ENCODE measurements at places on chromosomes 5 and 9.

GRCh38 chr5:14447958-14448911 is 133.4 kb upstream of the OTULINL start:
- no peak for DNase-seq
- H3K27me3 ChIP-seq = peaks cover 7% of the 10 kb centered on the region
- peak overlapping the region; percentile 25 for H3K27ac ChIP-seq
- H3K4me3 ChIP-seq = no peak overlapping the region

GRCh38 chr9:26301659-26302058 is 590.9 kb downstream of the CAAP1 start:
- H3K27ac ChIP-seq = no peak overlapping the region
- H3K27me3 ChIP-seq = no peaks in the 10 kb centered on the region
- no peaks in the 10 kb centered on the region for H3K4me1 ChIP-seq

DNA sequence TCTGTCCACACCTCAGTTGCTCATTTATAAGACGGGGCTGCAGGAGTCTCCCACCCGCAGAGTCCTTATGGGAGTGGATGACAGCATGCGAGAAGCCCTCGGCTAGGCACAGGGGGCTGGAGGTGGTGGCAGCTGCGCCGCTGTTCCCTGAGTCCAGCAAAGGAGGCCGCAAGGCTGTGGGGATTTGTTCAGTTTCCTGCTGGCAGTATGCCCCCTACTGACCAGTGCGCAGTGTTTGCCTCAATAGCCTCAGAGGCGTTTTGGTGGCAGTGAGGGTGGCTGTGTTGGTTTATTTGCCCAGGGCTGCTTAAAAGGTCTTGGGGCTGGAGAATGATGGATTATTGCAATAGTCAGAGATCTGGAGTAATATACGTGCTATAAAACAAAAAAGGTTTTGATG is 176.3 kb upstream of the OTULINL start:
- H3K4me1 ChIP-seq = peaks cover 6% of the 10 kb centered on the region
- no peak for DNase-seq
- H3K36me3 ChIP-seq = peaks cover 10% of the 10 kb centered on the region
- H3K4me3 ChIP-seq = no peak overlapping the region
- H3K27ac ChIP-seq = no peak overlapping the region

DNA sequence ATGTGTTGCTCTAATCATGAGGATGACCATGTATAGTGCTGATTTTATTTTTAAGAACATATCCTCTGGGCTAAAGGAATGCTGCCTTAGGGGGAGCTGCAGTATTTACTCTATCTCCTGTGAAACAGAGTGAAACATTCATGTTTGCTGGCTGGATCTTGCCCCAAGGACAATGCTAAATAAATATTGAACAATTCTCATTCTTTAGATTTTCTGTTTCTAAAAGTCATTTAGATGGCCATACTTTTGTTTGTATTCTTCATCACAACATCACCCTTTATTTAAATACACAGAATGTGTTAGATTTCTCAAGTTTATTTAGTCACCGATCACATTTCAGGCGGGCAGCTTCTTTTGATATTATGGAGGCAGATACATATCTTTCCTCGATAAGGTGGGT is 103.3 kb downstream of the ARHGEF28 start:
- no peak overlapping the region for H3K4me3 ChIP-seq
- H3K4me1 ChIP-seq = no peaks in the 10 kb centered on the region
- no peak for DNase-seq
- no peaks in the 10 kb centered on the region for H3K36me3 ChIP-seq
- H3K27me3 ChIP-seq = no peaks in the 10 kb centered on the region

- no peaks in the 10 kb centered on the region for H3K4me1 ChIP-seq
- no peak overlapping the region for H3K27ac ChIP-seq
- H3K27me3 ChIP-seq = no peaks in the 10 kb centered on the region
- no peaks in the 10 kb centered on the region for H3K36me3 ChIP-seq
Observed at GRCh38 chr5:53922508-53923498, 362.4 kb downstream of the NDUFS4 start.

- H3K4me3 ChIP-seq = no peak overlapping the region
- no peaks in the 10 kb centered on the region for H3K4me1 ChIP-seq
- no peak for DNase-seq
Observed at GRCh38 chr9:129093602-129094386, 12.9 kb downstream of the DOLPP1 start.

- no peak overlapping the region for H3K27ac ChIP-seq
- no peak for DNase-seq
- no peaks in the 10 kb centered on the region for H3K27me3 ChIP-seq
Observed at GRCh38 chr9:22975951-22976350, 529.3 kb downstream of the DMRTA1 start.

GRCh38 chr9:132769906-132770769 is 99.9 kb downstream of the GTF3C4 start:
- peaks cover 10% of the 10 kb centered on the region for H3K4me1 ChIP-seq
- H3K27me3 ChIP-seq = no peaks in the 10 kb centered on the region
- peak overlapping the region; percentile 97 for H3K27ac ChIP-seq
- H3K4me3 ChIP-seq = peak overlapping the region; percentile 99
- peaks cover 8% of the 10 kb centered on the region for H3K36me3 ChIP-seq
- DNase-seq = peak; percentile 52

DNA sequence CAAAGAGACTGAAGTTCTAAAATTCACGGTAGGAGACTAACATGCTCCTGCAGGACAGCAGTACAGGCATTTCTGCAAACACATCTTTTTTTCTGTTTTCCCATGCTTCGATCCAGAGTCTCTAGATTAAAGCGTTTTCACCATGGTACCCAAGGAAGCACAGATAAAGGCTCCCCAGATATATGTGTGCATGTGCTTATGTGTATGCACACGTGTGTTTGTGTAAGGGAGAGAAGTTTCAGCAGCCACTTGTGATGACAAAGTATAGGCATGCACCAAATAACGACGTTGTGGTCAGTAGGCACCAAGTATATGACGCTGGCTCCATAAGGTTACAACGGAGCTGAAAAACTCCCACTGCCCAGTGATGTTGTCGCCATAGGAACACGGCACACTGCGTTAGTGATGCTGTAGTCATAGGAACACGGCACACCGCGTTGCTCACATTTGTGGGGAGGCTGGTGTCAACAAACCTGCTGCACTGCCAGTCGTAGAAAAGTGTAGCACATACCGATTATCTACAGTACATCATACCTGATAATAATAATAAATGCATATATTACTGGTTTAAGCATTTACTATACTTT is 21.7 kb downstream of the MED10 start:
- H3K4me1 ChIP-seq = peaks cover 8% of the 10 kb centered on the region
- H3K36me3 ChIP-seq = no peaks in the 10 kb centered on the region
- no peak overlapping the region for H3K27ac ChIP-seq
- DNase-seq = no peak

DNA sequence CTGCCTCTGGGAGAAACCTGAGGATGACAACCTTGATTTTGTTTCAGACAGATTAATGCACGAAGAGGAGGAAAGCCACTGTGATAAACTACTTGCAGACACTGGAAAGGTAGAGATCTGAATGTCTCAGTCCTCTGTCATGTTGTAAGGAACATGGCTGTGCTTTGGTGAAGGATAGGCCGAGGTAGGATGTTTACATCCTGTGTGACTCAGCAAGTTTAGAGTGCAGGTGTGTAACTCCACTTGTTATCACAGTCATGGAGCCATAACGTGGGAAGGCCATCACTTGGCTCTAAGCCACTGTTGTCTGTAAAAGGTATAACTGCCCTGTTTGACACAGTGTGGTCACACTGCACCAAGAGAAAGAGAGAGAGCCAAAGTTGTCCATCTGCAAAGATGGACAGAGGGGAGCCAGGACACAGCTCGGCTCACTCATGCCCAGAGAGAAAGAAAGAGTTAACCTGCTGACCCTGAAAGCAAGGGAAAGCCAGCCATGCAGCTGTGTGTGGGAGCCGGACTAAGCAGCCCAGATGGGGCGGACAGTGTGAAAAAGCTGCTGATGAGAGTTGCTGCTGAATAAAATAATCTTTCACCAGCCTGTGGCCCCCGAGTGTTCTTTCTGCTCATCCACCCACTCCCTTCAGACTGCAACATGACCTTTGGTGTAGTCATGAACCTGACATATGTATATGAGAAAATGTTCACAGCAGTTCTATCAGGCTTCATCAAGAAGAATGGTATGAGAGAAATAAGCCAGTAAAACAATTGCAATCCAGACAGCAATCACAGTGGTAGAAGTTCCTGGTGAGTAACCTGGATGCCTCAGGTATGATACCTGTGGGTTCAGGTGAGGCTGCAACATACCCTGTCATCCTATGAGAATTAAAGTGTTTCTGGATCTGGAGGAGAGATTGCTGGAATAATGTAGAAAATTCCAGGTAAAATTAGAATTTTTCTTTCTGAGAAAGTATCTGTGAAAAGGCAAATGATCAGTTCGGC is 115.9 kb downstream of the TARS1 start:
- H3K4me1 ChIP-seq = no peaks in the 10 kb centered on the region
- H3K36me3 ChIP-seq = no peaks in the 10 kb centered on the region
- no peak overlapping the region for H3K27ac ChIP-seq

GRCh38 chr5:146586752-146587151 is 70.8 kb upstream of the GPR151 start:
- DNase-seq = no peak
- H3K27ac ChIP-seq = no peak overlapping the region
- H3K36me3 ChIP-seq = peaks cover 31% of the 10 kb centered on the region
- no peak overlapping the region for H3K4me3 ChIP-seq
- no peaks in the 10 kb centered on the region for H3K4me1 ChIP-seq

- peaks cover 28% of the 10 kb centered on the region for H3K27me3 ChIP-seq
- H3K27ac ChIP-seq = no peak overlapping the region
- DNase-seq = no peak
- H3K4me3 ChIP-seq = no peak overlapping the region
- peaks cover 6% of the 10 kb centered on the region for H3K4me1 ChIP-seq
- peaks cover 8% of the 10 kb centered on the region for H3K36me3 ChIP-seq
Observed at GRCh38 chr5:141868541-141868940, 9.7 kb downstream of the PCDH1 start.

DNA sequence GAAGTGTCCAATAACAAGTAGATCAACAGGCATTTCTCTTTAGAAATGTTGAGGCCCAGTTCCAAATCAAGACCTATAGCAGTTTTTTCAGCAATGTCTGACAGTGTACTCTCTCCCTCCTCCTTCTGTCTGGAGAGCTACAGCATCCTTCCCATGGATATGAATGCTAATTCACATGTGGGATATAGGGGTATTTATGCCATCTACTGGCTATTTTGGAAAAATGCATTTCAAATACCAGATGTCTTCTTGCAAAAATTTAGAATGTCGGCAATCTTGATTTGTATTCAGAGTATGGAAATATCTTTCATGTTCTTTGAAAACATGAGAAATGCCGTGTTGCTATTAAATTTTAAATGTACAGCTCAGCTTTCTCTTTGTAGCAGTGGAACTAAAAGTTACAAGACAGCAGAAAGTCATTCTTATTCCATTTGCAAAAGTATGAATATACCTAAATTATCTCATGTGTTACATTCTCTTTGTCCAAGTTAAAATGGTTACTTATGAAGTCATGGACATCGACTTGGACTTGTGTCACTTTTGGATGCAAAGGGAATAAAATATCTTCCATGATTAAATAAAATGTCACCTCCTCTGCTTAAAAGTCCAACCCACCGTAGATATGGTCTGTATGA is 647.8 kb downstream of the TAF11L14 start:
- no peak overlapping the region for H3K27ac ChIP-seq
- H3K36me3 ChIP-seq = peaks cover 3% of the 10 kb centered on the region
- H3K4me3 ChIP-seq = no peak overlapping the region
- H3K4me1 ChIP-seq = no peaks in the 10 kb centered on the region

GRCh38 chr5:1840741-1841521 is 39.7 kb downstream of the NDUFS6 start:
- no peak for DNase-seq
- H3K27ac ChIP-seq = no peak overlapping the region

GRCh38 chr5:141260458-141261237 is 15.5 kb downstream of the PCDHB15 start:
- no peaks in the 10 kb centered on the region for H3K36me3 ChIP-seq
- no peak for DNase-seq
- no peak overlapping the region for H3K4me3 ChIP-seq
- H3K4me1 ChIP-seq = no peaks in the 10 kb centered on the region

- H3K4me1 ChIP-seq = no peaks in the 10 kb centered on the region
- H3K36me3 ChIP-seq = no peaks in the 10 kb centered on the region
- no peak overlapping the region for H3K4me3 ChIP-seq
- no peak overlapping the region for H3K27ac ChIP-seq
Observed at GRCh38 chr5:107893642-107894041, 222.9 kb upstream of the EFNA5 start.

DNA sequence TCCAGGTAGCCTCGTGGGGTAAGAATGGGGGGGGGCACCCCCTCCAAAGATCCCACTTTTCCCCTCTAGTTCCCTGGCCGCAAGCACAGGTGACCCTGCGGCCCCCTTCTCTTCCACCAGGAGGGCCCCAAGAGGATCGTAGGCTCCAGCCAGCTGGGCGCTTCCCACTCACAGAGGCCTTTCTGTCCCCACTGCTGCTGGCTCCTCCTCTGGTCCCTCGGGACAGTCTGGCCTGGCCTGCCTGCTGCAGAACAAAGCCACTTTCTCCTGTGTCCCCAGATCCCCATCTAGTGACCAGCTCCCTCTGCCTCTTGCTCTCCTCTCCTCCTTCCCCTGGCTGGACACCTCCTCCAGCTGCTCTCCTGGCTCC is 534 bp upstream of the SAPCD2 start:
- peaks cover 8% of the 10 kb centered on the region for H3K36me3 ChIP-seq
- H3K27ac ChIP-seq = peak overlapping the region; percentile 65
- H3K27me3 ChIP-seq = no peaks in the 10 kb centered on the region
- DNase-seq = no peak
- peaks cover 12% of the 10 kb centered on the region for H3K4me1 ChIP-seq
- H3K4me3 ChIP-seq = peak overlapping the region; percentile 75

DNA sequence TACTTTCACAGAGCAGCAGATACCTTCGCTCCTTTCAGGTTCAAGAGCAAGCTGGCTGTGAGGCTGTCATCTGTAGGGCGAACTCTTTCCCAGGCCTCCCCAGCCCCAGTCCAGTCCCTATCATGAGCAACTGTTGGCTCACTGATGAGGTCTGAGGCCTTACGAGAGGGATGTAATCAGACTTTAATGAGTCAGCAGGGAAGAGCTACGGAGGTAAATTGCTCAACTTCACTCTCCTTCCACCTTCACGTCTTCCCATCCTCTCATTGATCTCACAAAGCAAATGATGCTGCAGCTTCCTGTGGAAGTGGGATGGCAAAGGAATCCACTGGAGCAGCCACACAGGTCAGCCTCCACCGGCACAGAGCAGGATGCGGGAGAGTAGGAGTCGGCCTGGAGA is 130.7 kb upstream of the TBCA start:
- no peaks in the 10 kb centered on the region for H3K4me1 ChIP-seq
- no peak for DNase-seq
- H3K36me3 ChIP-seq = no peaks in the 10 kb centered on the region
- H3K27me3 ChIP-seq = peaks cover 34% of the 10 kb centered on the region
- no peak overlapping the region for H3K4me3 ChIP-seq

- peak overlapping the region; percentile 64 for H3K4me3 ChIP-seq
- no peaks in the 10 kb centered on the region for H3K27me3 ChIP-seq
- peaks cover 17% of the 10 kb centered on the region for H3K4me1 ChIP-seq
- DNase-seq = no peak
- no peaks in the 10 kb centered on the region for H3K36me3 ChIP-seq
Observed at GRCh38 chr5:149605998-149606724, 24.9 kb downstream of the ARHGEF37 start.

- no peak for DNase-seq
- H3K27ac ChIP-seq = no peak overlapping the region
- no peak overlapping the region for H3K4me3 ChIP-seq
- H3K27me3 ChIP-seq = peaks cover 25% of the 10 kb centered on the region
Observed at GRCh38 chr5:66987126-66987525, 209.5 kb downstream of the CD180 start.

- peaks cover 20% of the 10 kb centered on the region for H3K27me3 ChIP-seq
- no peaks in the 10 kb centered on the region for H3K36me3 ChIP-seq
- no peaks in the 10 kb centered on the region for H3K4me1 ChIP-seq
- H3K4me3 ChIP-seq = no peak overlapping the region
Observed at GRCh38 chr9:4182831-4183230, 117.0 kb downstream of the GLIS3 start.
